ENCODE measurements at places on chromosomes 11 and 22. TPM values are rescaled to one million over a fixed set of nuclear protein-coding genes. Genes with fewer than 3 reads are reported as not detected.

Gene SYT12
- total RNA-seq, result 7.3 TPM

DNA sequence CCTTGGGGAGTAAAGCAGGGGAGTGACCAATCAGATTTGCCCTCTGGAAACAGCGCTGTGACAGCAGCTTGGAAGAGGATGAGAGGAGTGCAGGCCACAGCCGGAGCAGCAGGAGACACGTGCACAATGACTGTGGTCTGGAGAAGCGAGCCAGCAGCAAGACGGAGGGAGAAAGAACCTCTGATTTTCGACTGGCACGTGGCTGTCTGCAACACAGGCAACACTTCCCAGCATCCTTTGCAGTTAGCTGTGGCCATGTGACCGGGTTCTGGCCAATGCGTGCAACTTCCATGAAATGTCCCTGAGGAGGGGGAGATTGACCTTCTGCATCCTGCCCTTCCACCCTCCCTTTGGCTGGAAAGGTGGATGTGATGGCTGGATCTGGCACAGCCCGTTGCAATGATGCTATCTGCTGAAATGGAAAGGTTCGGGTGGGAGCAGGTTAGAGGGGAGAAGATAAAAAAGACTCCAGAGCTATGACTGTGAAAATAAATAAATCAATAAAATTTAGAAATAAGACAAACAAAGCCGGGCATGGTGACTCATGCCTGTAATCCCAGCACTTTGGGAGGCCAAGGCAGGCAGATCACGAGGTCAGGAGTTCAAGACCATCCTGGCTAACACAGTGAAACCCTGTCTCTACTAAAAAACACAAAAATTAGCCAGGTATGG lies 15.6 kb downstream of the PLA2G6 start:
- DNase-seq, result no peak

Gene AGBL2
- 3.7 TPM for total RNA-seq

Gene E2F8
- 10.7 TPM for total RNA-seq

GRCh38 chr11:2132874-2133240 lies 6.3 kb downstream of the IGF2 start:
- DNase-seq, result no peak
